ENCODE measurements at places on chromosomes 1 and 21.

- no peak for DNase-seq
Observed at GRCh38 chr1:59757197-59757747, 57.5 kb upstream of the HOOK1 start.

DNA sequence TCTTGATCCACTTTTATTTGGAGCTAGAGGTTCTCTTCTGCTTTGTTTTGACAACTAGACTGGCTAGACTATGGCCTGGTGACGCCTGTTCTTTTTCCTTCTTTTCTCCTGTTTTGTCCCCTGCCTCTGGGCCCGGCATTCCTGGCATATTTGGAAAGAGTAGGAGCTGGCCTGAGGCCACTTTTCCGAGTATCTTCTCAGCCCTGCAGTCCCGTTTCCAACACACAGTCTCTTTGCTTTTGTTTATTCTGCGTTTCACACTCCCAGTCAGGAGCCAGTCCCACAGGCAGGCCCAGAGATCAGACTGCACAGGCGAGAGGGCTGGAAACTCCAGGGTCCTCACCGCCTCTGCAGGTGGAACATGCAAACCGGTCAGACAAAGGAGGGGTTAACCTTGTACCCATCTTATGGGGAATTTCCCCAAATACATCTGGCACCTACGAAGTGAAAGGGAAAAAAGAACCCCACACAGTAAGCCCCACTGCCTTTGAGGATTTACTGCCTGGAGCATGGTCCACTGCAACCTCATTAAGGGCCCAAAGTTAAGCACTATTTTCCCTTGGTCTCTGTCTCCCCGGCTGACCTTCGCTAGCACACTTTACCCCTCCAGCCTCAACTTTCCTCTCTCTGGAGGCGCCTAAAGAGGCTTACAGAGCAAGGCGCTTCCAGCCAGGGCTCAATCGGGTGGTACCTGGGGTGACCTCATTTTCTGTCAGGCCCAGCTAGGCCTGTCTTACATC, 141.1 kb downstream of the TOMM20 start:
- peak; percentile 88 for DNase-seq

GRCh38 chr1:93703643-93704042, 22.0 kb upstream of the BCAR3 start:
- no peak for DNase-seq

DNA sequence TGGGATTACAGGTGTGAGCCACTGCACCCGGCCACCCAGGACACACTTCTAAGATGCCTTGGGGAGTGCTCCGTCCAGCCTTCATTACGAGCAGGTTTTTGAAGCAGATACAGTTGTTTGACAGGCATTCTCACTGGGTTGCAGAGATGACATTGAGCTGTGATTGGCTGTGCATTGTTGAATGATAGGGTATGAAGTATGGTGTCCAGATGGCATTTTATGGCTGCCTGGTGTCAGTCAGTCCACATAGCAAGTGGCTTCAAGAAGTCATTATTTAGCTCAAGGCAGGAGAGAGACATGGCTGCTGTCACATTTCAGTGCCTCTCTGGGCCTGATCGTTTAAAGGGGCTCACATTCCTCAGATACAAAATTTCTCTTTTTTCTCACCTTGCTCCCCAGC, 14.8 kb upstream of the PADI2 start:
- no peak for DNase-seq

- DNase-seq = no peak
Observed at GRCh38 chr1:36913016-36913415, 121.3 kb downstream of the GRIK3 start.

Data from fibroblast of upper back skin (primary cell).